ENCODE measurements at places on chromosomes 11 and 22. TPM values are rescaled to one million over a fixed set of nuclear protein-coding genes. Genes with fewer than 3 reads are reported as not detected.

Gene GRIK4
- 0.30 TPM for total RNA-seq

Gene ART5
- 1.1 TPM for total RNA-seq

Gene CASP5
- total RNA-seq, result not detected

- no peaks in the 10 kb centered on the region for H3K36me3 ChIP-seq
- H3K27ac ChIP-seq, result no peak overlapping the region
- H3K4me3 ChIP-seq, result no peak overlapping the region
- no peak for DNase-seq
- H3K27me3 ChIP-seq, result no peaks in the 10 kb centered on the region
- no peaks in the 10 kb centered on the region for H3K4me1 ChIP-seq
Measured at GRCh38 chr11:23866641-23867040, 630.2 kb upstream of the LUZP2 start.

DNA sequence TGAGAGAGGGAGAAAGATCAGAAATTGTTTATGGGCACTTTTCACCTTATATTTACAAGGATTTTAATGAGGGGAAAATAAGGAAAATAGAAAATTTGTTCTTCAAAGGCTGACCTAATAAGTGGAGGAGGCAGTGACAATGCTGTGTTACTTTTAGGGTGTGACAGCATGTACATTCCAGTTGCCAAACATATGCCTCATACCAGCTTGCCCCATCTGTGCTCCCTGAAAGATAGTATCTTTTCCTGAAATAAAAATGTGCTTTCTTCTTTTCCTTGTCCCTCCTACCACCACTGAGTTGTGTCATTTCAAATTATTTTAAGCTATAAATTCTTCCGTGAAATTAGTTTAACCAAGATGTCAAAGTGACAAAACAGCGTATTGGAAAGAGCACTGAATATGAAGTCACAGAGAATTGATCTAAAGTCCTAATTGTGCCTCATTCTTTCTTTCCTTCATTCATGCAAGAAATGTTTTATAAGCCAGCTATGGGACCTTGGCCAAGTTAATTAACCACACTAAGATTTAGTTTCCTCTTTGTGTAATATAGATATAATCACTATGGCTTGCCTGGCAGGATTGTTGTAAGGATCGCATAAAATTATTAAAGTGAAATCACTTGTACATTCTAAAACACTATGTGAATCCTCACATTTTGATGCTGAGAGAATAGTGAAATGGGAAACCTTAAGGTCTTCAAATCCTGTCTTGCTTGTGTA, 1307.5 kb upstream of the TENM4 start:
- no peaks in the 10 kb centered on the region for H3K36me3 ChIP-seq
- H3K4me1 ChIP-seq, result no peaks in the 10 kb centered on the region
- H3K27ac ChIP-seq, result no peak overlapping the region
- DNase-seq, result no peak
- H3K4me3 ChIP-seq, result no peak overlapping the region

DNA sequence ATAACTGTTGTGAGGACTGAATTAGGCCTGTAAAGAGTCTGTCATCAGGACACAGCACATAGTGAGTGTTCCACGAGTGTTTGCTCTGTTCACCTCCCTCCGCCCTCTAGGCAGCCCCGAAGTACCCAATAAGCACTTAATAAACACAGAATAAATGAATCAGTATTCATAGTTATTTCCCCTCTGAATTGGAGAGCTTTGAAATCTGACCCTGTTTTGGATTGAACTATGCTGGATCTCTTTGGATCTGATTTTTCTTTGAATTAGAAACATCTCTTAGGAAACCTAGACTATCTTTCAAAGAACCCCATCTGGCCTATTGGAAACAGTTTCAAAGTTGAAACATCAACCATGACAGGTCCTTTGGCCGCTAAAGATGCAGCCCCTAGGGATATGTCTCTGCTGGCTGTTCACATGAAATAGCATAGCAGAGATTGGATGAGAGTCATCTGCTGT, 615.5 kb downstream of the NTM start:
- no peaks in the 10 kb centered on the region for H3K36me3 ChIP-seq
- no peak overlapping the region for H3K4me3 ChIP-seq
- H3K4me1 ChIP-seq, result no peaks in the 10 kb centered on the region
- H3K27ac ChIP-seq, result no peak overlapping the region
- DNase-seq, result no peak
- H3K27me3 ChIP-seq, result no peaks in the 10 kb centered on the region

DNA sequence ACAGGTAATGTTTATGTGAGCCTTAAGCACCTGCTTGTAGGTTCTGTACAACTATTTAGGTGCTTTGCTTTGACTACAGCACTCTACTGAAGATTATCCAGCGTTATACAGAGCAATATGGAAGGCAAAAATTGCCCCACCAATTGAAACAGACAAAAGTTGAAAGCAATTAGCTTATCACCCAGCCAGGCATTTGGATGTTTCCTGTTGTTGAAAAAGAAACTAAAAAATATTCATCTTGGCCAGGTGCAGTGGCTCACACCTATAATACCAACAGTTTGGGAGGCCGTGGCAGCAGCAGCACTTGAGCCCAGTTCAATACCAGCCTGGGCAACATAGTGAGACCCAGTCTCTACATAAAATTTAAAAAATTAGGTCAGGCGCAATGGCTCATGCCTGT, 18.5 kb downstream of the ATL3 start:
- H3K4me3 ChIP-seq, result no peak overlapping the region
- H3K4me1 ChIP-seq, result no peaks in the 10 kb centered on the region
- H3K36me3 ChIP-seq, result peaks cover 55% of the 10 kb centered on the region
- H3K27me3 ChIP-seq, result no peaks in the 10 kb centered on the region
- DNase-seq, result no peak

DNA sequence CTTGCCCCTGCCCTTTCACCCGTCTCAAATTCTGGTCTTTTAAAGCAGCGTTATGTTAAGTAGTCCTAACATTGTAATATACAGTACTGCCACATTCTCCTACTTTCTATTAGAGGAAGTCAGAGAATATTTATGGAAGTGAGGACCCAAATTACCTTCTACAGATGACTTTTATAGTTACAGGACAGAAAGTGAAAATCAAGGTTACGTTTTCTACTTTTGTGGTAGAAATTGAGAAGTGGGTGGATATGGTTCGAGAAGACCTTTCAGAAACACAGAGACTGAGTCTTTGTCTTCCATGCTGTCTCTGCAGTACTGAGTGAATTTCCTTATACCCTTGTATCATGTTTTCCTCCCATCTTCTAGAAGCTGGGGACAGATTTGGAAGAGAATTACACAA, 17.1 kb downstream of the SC5D start:
- H3K4me3 ChIP-seq, result no peak overlapping the region
- no peak overlapping the region for H3K27ac ChIP-seq
- DNase-seq, result no peak

GRCh38 chr11:132099692-132100091, 729.3 kb downstream of the NTM start:
- no peaks in the 10 kb centered on the region for H3K36me3 ChIP-seq
- no peak for DNase-seq
- H3K27ac ChIP-seq, result no peak overlapping the region
- no peaks in the 10 kb centered on the region for H3K4me1 ChIP-seq
- H3K4me3 ChIP-seq, result no peak overlapping the region

DNA sequence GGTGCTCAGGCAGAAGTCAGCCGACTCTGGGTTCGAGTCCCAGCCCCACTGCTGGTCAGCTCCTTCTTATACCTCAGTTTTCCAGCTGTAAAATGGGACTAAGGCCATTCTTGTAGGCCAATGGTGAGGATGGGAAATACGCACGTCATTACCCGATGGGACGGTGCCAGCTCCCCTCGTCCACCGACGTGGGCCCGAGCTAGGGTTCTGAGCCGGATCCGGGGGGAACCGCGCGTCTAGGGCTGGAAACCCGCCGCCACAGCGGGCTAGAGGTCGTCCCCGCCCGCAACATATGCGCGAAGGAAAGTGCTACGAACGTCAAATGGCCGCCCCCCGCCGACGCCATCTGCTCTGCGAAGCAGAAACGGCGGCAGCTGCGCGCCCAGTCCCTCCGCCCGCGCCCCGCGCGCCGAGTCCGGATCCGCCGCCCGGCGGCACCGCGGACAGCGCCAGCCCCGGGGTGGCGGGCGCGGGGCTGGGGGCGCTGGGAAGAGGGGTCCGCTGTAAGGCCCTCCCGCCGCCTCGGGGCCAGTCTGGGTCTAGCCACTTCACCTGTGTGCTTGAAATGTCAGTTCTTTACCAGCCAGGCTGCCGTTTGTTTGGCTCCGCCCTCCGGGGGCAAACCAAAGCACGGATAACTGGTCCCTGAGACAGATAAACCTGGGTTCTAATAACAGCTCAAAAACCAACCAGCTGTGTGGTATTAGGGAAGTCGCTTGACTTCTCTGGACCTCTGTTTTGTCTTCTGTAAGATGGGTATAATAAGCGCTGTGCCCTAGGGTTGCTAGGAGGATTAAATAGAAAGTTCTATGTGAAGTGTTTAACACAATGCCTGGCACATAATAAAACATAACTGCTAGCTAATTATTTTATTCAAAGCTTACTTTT, 103.5 kb upstream of the RCN1 start:
- H3K4me1 ChIP-seq, result no peaks in the 10 kb centered on the region
- no peaks in the 10 kb centered on the region for H3K27me3 ChIP-seq
- DNase-seq, result no peak

GRCh38 chr22:30315962-30316576, 10.7 kb downstream of the TBC1D10A start:
- no peak overlapping the region for H3K27ac ChIP-seq
- no peak overlapping the region for H3K4me3 ChIP-seq
- H3K36me3 ChIP-seq, result no peaks in the 10 kb centered on the region
- no peaks in the 10 kb centered on the region for H3K27me3 ChIP-seq

- no peak for DNase-seq
- H3K4me1 ChIP-seq, result no peaks in the 10 kb centered on the region
- H3K27ac ChIP-seq, result no peak overlapping the region
- H3K4me3 ChIP-seq, result no peak overlapping the region
- H3K27me3 ChIP-seq, result no peaks in the 10 kb centered on the region
Measured at GRCh38 chr11:75035911-75036565, 47.3 kb downstream of the NEU3 start.
